BE2C (cell line): ENCODE measurements at places on chromosomes 6 and 20.
A peak's percentile ranks its signal among the peaks of the same experiment; 100 is the strongest.

DNA sequence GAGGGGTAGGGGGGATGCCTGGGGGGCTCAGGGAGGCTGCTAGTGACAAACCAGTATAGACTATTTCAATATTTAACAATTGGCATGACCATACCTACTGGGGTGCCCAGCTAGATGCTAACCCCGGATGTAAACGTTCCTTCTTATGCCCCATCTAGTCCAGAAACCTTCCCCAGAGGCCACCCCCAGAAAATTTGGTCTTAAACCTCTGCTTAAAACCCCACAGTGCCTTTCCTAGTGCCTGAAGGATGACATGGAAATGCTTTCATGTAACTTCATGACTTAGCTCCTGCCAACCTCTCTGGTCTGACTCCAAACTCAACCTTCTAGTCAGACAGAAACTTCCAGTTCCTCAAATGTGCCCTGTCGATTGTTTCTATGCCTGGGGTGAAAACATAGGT is 52.0 kb downstream of the JPH2 start:
- no peak for DNase-seq

GRCh38 chr6:149815788-149816187 is 48.4 kb downstream of the LRP11 start:
- DNase-seq, result no peak

GRCh38 chr6:13630499-13630898 is 15.4 kb downstream of the NOL7 start:
- DNase-seq, result no peak

- DNase-seq, result no peak
Measured at GRCh38 chr20:47111576-47111975, 216.9 kb downstream of the EYA2 start.

- DNase-seq, result peak; percentile 66
Measured at GRCh38 chr6:82144852-82145340, 102.6 kb downstream of the IBTK start.

- DNase-seq, result no peak
Measured at GRCh38 chr6:30029588-30029987, 31.5 kb upstream of the POLR1H start.
